ENCODE measurements at places on chromosomes 7 and 10.
A peak's percentile ranks its signal among the peaks of the same experiment; 100 is the strongest.

DNA sequence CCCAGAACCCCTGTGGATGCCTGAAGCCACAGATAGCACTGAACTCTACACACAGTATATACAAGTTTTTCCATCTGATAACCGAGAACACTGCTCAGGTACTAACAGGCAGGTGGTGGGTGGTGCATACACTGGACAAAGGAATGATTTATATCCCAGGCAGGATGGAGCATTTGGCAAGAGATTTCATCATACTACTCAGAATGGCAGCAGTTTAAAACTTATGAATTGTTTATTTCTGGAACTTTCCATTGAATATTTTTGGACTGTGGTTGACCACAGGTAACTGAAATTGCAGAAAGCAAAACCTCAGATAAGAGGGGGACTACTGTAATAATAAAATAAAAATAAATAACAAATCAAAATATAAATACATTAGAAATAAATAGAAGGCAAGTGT lies 10.9 kb upstream of the KCNMA1 start:
- no peak for DNase-seq

- no peak for DNase-seq
Measured at GRCh38 chr7:46428295-46428694, 507.2 kb upstream of the IGFBP3 start.

DNA sequence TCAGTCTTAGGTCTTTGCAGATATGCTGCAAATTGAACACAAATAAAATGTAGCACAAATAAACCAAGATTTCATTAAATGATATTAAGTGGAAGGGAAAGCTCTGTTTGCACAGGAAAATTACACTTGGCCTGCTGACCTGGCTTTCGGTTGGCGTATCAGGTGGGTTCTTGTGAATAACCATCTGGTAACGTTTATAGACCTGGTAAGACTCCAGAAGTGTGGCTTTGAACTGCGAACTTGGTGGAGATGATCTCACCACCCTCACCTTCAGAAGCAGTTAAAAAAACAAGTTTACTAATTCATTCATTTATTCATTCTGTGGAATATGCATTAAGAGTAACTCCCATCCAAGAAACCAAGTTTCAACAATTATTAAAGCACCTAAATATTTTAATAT lies 28.1 kb downstream of the ATE1 start:
- no peak for DNase-seq

GRCh38 chr7:94418851-94419250 lies 24.2 kb downstream of the COL1A2 start:
- DNase-seq, result no peak

GRCh38 chr7:3844540-3845151 lies 543.6 kb downstream of the SDK1 start:
- no peak for DNase-seq

GRCh38 chr10:112213098-112213823 lies 29.7 kb upstream of the GPAM start:
- no peak for DNase-seq

- DNase-seq, result peak; percentile 53
Measured at GRCh38 chr10:70458329-70459060, 17.0 kb upstream of the NODAL start.

GRCh38 chr7:138880881-138881578 lies 83.0 kb upstream of the ATP6V0A4 start:
- peak; percentile 34 for DNase-seq

DNA sequence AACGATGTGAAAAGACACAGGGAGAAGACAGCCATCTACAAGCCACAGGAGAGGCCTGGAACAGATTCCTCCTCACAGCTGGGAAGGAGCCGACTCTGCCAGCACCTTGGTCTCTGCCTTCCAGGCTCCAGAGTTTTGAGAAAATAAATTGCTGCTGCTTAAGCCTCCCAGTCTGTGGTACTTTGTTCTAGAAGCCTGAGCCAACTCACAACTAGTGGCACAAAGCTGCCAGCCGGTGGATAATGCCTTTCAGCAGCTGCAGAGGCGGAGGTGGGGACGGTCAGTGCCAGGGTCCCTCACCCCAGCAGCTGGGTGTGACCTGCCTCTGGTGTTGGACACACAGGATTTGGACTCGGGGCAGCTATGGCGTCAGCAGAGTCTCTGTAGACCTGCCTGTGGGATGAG lies 255.4 kb upstream of the PITRM1 start:
- DNase-seq, result no peak

DNA sequence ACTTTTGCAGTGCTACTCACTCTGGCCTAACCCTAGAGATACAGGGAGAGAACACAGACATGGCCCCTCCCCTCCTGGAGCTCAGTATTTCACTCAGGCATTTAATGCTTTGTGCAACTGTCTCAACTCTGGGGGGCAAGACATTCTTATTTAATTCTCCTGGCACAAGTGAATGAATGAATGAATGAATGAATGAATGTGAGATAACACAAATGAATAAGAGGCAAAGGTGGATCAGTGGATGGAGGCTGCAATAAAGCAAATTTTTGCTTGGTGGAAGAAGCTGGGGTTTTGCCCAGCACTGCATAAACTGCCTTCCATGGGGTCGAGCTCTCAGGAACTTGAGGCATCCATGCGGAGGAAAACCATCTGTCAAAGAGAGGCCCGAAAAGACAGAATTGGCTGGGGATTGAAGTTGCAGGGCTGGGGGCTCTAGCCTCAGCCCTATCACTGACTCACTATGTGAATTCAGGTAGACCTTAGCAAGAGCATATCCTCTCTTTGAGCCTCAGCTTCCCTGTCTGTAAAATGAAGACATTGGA lies 441.4 kb upstream of the ZMIZ1 start:
- no peak for DNase-seq

GRCh38 chr7:56092789-56093531 lies at the start of gene PHKG1:
TSS of gene PHKG1 (minus strand) at chr7:56092952. CDS start at chr7:56088941, 4,011 bp downstream.
- peak; percentile 79 for DNase-seq

DNA sequence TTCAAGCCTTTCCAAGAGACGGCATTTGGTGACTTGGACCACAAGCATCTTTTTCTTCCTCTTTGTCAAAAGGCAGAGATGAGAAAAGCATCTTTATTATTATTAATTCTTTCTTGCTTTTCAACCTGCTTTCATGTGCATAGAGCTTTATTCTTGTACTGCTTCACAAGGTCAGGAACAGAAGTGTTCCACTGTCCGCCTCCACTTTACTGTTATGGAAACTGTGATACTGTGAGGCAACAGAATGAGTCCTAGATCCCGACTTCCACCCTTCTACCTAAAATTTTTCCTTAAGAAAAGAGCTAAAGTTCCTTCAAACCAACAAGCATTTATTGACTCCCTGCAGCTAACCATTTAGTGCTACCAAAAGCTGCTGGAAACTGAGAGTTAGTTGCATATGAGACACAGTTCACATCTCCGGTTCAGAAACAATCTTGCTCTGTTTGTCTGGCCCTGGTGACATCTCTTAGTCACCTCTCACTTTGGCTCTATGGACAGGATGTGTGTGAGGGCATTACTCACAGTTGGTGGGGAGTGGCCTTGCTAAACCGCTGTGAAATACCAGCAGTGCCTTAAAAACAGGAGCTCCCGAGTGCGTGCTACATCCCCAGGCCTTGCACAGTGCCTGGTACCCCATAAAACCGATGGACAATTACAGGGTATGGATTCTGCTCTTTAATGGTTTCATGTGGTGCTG lies 77.1 kb upstream of the TRIL start:
- peak; percentile 82 for DNase-seq

- DNase-seq, result no peak
Measured at GRCh38 chr10:93915598-93915997, 21.8 kb downstream of the SLC35G1 start.

GRCh38 chr7:95330204-95330960 lies 6.0 kb upstream of the PON1 start:
- DNase-seq, result no peak

- DNase-seq, result no peak
Measured at GRCh38 chr7:132614428-132615318, 38.4 kb upstream of the PLXNA4 start.

DNA sequence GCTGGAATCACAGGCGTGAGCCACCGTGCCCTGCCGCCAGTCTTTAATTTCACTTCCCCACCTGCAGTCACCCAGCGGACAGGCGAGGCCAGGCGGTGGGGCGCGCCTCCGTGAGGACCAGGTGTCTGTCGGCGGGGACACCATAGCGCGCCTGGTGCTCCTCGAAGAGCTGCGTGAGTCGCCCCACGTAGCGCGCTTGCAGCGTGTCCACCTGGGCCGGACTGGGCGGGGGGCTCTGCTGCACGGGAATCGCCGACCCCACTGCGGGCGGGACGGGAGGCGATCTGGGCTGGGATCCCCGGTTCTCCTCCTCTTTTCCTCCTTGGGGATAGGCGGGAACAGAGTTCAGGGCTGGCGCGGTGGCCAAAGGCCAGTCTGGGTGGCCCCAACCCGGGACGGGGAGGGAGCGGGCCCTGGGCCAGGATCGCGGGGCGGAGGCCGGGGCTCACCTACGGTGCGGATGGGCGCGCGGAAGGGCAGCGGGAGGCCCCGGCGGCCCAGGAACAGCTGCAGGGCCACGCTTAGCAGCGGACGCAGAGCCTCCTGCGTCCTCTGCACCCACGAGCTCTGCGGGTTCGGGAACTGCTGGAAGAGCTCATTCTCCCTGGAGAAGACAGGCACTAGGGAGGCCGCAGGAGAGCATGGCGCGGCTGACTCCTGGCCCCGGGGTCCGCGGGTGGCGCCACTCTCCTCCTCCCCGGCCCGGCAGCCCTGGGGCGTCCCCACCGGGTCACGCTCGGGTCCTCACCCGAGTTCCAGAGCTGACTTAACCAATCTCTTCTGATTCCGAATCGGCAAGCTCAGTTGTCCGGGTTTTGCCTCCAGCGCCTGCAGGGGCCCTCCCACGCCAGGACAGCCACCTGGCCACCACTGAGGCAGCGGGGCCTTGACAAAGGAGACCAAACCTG lies 1.1 kb upstream of the MOGAT3 start:
- no peak for DNase-seq

- no peak for DNase-seq
Measured at GRCh38 chr10:73865459-73866442, 8.6 kb downstream of the CAMK2G start.

- DNase-seq, result no peak
Measured at GRCh38 chr7:34240417-34240816, 335.1 kb downstream of the BMPER start.

DNA sequence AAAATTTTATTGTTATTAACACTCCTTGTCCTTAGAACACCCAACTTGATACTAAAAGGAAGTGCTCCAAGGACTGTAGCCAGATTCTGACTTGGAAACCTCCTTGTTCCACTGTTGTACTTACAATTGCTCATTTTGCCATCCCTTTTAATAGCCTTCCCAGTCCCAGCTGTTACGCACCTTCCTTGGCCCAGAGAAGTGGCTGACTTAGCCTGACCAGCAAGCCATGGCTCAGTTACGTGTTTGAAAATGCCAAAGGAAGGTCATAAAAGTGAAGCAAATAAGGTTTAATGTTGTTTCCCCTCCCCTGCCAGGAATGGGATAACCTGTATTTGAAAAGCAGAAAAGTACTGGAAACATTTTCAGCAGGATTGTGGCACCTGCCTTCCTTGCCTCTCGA lies 3.7 kb upstream of the ANKRD1 start:
- DNase-seq, result no peak

GRCh38 chr7:36021917-36022550 lies 131.0 kb upstream of the EEPD1 start:
- no peak for DNase-seq

DNA sequence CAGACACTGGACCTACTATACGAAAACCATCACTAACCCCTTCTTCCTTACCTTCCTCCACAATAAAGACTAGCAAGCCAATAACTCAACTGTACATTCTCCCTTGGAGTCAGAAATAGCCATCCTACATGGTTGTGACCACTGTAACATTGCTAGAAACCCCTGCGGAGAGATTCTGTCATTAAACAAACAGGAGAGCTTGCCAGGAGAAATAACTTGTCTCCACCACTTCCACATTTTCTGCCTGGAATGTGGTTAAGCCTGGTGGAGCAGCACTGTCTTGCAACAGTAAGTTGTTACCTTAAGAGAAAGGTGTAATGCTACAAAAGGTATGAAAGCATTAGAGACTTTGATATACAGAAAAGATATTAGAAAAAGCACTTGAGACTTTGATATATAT lies 45.8 kb downstream of the THSD7A start:
- peak; percentile 3 for DNase-seq

- DNase-seq, result no peak
Measured at GRCh38 chr10:103884681-103885139, 29.3 kb upstream of the SH3PXD2A start.

DNA sequence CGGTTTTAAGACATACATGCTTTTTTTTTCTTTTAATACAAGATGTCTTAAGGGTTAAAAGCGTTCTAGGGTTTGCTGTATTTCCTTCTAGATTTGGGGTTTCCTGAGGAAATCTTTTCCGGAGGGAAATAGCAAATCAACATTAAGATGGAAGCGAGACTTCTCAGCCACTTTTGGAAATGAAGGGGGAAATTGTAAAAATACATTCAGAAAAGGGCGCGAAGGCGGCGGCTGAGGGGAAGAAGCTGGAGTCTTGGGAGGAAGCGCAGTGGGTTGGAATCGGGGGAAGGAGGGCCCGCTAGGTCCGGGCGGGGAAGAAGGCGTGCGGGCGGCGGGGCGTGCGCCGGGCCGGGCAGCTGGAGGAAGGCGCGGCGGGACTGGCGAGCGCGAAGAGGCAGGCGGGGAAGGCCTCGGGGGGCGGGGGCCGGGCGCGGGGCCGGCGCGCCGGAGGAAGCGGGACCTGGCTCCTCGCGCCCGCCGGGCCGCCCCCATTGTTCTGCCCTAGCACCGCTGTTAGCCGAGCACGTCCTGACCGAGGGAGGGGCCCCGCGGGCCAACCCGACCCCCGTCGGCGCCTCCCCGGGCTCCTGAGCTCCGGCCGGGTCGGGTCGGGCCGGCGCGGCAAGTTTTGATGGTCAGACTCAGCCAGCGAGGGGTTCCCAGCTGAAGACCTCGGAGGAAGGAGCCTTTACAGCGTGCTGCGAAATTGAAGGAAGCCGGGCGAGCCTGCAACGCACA lies 1.5 kb upstream of the SKIDA1 start:
- no peak for DNase-seq

- DNase-seq, result peak; percentile 73
Measured at GRCh38 chr7:47392241-47392759, 189.6 kb downstream of the TNS3 start.

GRCh38 chr7:15284396-15284795 lies 277.4 kb downstream of the AGMO start:
- DNase-seq, result no peak

DNA sequence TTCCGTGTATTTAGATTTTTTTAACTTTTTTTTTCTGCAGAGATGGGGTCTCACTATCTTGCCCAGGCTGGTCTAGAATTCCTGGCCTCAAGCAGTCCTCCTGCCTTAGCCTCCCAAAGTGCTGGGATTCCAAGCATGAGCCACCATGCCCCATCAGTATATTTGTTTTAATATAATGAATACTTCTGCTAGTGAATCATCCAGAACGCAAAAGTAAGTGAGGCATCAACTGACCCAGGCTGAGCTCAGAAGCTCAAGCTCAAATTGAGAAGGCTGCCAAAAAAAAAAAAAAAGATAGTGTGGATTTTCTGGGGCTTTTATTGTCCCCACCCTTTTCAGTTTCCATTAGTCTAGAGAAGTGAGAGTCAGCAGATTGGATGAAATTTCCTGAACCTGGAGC lies 39.0 kb upstream of the TECTB start:
- DNase-seq, result peak; percentile 22

GRCh38 chr10:101229266-101230182 lies at the start of gene LBX1:
TSS of gene LBX1 (minus strand) at chr10:101229463. CDS start at chr10:101228815, 648 bp downstream.
- no peak for DNase-seq
